ENCODE measurements at places on chromosomes 16 and 17.

DNA sequence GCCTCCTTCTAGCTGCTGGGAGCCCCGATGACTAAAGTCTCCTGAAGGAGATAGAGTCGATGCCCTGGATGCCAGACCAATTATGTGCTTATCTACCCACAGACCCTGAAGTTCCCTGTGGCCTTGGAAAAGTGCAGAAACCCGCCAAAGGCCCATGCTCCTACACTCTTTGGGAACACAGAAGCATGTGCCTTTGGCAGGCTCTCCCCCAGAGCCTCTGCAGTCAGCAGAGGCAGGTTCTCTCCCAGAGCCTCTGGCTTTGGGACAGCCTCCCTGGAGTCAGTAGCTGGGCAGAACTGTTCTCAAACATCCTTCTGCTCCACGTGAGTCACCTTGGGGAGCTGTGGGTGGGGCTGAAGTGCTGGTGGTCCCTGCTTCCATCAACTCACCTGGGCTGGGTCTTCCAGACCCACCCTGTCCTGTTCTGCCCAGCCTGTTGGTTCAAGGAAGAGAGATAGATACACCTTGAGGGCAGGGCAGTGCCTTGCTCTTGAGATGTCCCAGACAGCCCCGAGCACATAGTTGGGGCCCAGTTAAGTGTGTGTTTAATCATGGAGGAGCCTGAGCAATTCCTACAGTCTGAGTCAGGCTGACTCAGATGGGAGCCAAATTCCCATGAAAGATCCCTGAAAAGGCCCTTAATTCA lies 3.2 kb upstream of the CDK5RAP3 start:
- no peak for DNase-seq

DNA sequence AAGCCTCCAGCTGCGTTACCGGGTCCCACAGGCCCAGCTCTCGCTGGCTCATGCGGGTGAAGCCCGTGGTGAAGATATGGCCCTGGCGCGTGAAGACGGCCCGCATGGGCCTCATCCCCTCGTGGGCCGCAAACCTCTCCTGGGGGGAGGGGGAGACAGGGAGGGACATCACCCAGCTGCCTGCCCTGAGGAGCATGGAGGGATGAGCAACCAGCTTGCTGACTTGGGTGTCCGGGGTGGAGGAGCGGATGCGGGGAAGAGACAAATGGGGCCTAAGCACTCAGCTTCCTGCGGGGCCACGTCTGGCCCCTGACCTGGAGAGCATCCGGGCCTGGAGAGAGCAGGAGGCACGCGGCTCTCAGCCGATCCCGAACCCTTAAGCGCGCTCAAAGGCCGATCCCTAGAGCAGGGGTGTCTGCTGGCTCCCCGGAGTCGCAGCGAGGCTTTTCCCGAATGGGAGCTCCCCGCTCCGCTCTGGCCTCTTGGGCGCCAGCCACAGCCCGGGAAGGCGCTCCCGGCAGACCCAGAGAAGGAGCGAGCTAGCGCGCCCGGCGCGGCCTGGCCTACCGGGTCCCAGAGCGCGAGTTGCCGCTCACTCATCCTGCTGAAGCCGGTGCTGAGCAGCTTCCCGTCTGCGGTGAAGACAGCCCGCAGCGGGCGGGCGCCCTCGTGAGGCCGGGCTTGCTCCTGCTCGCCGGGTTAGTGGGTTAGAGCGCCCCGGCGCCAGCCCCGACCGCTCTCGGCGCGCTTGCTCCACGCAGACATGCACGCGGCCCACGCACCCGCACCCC lies 5.0 kb downstream of the CORO6 start:
- peak; percentile 70 for DNase-seq

DNA sequence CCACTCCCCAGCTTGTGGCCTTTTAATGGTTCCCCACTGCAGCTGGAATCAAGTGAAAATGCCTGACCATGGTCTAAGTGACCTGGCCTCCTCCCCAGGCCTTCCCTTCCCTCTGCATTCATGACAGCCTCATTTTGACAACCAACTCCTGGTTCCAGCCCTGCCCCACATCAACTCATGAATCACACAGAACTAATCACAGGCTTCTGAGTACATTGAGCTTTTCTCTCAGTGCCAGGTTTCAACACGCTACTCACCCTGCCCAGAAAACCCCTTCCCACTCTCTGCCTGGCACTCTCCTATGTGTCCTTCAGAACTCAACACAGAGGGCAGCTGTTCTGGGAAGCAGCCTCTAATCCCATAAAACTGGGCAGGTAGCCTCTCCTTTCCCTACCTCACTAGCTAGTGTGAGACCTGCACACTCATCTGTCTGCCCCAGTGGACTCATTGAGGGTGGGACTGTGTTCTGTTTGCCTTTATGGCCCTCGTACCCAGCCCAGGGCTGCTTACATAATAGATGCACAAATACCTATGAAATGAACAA lies 313.6 kb downstream of the GRIN2A start:
- no peak for DNase-seq

GRCh38 chr17:55201308-55201932 lies 63.3 kb upstream of the HLF start:
- DNase-seq, result no peak

DNA sequence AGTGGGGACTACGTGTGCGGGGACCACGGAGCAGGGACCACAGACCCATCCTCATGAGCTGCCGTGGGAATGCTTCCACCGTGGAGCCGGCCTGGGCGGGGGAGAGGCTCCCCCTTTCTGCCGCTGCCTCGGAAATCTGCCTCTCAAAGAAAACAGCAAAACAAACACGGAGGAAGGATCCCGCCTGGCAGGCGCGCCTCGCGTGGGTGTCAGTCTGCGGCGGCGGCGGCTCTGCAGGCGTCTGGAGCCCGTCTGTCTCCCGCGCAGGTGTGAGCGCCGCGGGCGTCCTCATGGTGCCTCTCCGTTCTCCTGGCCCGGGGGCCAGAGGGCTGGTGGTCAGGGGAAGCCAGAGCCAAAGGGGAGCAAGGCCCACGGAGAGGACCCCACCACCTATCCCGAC lies 27.5 kb downstream of the GSE1 start:
- DNase-seq, result no peak

GRCh38 chr17:69884356-69884755 lies 190.7 kb upstream of the KCNJ16 start:
- no peak for DNase-seq

DNA sequence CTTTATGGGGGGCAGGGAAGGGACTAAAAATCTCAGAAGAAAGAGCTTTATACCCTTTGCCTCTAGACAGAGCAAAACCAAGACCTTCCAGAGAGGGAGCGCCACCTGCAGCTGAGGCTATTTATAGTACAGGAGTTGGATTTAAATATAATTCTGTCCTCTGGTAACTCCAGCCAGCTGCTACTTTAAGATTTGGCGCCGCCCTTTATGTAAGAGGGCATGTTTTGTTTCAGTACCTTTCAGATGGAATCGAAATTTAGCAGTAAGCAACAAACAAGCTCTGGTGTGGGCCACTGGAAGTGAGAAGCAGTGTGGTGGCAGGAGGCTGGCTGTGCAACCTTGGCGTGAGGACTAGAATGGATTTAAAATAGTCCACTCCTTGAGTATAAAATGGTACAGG lies 5.2 kb upstream of the GUCY2D start:
- DNase-seq, result no peak

DNA sequence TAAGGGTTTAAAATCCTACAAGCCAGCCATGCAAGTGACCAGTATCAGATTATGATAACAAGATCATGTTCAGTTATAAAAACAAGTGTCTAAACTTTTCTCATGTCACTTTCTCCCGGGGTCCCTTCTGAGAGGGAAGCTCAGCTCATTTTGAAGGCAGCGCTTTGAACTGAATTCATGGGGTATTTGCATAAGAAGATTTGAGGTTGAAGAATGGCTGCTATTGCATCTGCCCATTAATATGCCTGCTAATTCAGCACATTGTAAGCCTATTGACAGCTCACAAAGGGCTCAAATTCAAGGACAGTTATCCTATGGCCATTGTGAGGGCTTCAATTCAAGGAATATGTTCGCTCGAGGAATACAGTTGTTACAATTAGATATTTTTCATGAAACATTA lies 290.2 kb upstream of the IRX3 start:
- no peak for DNase-seq

GRCh38 chr17:2777242-2777867 lies 18.9 kb upstream of the RAP1GAP2 start:
- no peak for DNase-seq

- peak; percentile 95 for DNase-seq
Observed at GRCh38 chr16:30697264-30698138, 1.5 kb upstream of the SRCAP start.

- no peak for DNase-seq
Observed at GRCh38 chr16:83863682-83864081, 35.2 kb upstream of the MLYCD start.

- no peak for DNase-seq
Observed at GRCh38 chr17:2952174-2952845, 111.1 kb downstream of the OR1D5 start.

DNA sequence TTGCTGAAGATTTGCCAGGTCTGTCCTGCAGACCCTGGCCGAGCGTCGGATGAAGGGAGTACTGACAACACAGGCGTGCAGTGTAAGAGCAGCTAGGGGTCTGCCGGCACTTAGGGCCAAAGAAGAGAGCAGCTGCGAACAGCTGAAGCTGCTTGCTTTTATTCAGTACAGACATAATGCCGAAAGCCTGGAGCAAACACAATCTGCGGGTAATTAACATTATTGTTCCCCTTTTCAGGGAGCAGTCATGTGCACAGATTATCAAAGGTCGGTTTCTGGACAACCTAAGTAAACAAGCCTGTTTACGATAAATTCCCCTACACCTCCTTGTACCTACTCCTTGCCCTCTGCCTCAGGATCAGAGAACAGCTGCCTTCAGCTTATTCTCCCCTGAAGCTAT lies 12.0 kb upstream of the KRT23 start:
- DNase-seq, result no peak

DNA sequence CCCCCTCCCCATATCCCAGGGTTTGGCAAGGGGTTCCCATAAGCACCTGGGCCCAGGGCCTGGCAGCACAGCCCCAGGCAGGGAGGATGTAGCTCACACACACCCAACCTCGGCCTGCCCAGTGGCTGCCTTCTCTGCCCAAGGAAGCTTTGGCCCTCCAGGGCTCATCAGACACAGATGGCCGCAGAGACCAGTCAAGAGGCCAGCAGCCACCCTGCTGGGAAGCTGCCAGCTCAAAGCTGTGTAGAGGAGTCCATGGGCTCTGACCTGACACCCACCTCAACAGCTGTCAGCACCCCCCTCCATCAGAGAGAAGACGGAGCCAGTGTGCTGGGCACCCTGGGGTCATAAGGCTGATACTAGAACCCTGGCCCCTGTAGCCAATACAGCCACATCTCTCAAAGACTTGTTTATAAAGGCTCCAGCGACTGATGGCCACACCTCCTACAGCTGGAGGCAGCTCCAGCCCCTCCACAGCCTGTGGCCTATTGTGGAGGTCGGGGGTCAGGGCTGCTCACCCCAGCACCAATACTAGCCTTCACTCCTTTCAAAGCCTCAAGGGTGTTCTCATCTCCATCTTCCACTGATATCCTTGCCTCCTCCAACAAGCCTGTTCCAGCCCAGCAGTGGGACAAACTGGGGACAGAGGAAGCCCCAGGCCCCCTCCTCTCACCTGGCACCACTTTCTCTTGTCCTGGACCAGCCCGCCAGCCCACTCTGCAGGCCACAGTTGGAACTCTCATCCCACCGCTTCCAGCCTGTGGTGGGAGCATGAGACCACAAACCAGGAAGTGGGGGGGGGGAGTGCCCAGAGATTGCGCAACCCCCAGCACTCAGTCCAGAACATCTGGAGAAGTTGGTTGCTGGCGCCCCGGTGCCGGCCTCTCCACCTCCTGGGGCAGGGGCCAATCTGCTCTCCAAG lies 2.2 kb upstream of the MPG start:
- DNase-seq, result no peak

DNA sequence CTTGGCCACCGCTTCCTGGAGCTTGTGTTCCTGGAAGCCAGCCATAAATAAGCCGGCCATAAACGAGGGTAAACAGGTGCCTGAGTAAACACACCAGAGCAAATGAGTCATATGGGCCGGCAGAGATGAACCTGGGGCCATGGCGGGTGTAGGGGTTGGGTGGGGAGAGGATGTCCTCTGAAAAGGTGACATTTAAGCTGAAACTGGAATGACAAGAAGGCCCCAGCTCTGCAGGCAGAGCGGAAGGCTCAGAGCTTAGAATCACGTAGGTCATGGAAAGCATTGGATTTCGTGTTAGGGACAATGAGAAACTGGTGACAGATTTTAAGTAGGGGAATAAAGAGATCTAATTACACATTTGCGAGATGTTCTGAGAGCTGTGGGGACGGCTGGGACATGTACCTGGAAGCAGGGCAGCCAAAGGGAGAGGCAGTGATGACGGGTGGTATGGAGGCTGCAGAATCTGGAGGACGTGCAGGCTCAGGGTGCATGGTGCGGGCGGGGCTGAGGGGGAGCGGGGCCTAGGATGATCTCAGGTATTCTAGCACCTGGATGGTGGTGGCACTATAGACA lies 8.1 kb upstream of the DNASE1 start:
- DNase-seq, result no peak

DNA sequence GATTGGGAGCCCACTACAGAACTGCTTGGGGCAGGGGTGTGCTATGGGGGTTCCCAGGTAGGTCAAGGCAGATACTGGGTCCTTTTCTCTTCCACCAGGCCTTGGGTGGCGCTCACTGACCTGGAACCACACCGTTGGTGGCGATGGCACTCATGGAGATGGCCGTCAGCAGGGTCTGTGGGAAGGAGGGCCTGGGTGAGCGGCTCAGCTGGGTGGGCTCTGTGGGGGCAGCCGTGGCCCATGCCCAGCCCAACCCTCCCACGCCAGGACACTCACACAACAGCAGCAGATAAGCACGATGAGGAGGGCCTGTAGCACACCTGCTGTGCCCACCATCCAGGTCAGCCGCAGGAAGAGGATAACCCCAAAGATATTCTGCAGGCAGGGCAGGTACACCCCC lies 10.8 kb downstream of the SLC12A4 start:
- no peak for DNase-seq

DNA sequence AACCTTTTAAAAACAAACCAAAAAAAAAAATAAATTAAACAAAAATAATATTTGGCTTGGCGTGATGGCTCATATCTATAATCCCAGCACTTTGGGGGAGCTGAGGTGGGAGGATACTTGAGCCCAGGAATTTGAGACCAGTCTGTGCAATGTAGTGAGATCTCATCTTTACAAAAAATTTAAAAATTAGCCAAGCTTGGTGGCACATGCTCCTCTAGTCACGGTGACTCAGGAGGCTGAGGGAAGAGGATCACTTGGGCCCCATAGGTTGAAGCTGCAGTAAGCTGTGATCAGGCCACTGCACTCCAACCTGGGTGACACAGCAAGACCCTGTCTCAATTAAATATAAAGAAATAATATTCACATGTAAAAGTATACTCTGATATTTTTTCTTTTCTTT lies 12.2 kb downstream of the GNGT2 start:
- DNase-seq, result no peak

DNA sequence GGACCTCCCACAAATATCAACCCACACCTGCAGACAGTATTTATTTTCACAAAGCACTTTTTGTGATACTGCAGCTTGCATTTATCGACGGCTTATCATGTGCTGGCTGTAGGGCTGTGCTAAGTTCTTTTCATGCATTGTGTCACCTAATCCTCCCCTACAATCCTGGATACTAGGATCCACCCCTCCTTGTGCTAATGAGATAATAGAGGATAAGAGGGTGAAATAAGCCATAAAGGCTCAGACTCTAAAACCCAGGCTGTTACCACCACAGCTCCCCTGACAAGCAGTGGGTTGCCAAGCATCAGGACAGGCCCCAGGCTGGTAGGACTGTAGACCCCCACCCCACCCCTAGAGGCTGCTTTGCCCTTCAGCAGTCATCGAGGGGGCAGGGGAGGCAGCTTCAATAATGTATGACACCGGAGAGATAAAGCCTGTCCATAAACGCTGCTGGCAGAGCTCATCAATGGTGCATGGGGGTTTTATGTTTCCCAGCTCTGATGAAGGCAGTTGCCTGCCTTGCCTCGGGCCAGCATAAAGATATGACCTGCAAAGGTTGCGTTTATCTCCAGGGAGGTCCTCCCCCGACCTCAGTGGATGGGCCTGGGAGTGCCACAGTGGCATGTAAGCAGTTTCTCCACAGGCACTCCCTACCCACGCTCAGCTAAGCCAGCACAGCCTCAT lies 73.9 kb upstream of the C16orf82 start:
- no peak for DNase-seq
